ENCODE measurements at places on chromosomes 7 and 10.
A peak's percentile ranks its signal among the peaks of the same experiment; 100 is the strongest.

DNA sequence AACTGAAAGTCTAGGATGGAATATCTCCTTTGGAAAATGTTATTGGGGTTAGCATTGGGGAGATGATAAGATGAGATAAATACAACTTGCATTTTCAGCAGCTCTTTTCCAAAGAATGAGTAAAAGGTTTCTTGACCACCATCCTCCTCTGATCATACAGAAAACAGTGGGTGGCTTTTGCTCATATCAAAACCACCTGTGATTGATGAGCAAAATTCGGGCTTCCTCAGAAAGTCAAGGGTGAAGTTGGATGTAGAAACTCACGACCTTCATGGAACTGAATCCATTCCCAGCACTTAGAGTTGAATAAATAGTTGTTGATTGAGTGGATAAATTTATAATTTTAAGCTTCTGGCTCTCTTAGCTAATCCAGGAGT is 158.4 kb downstream of the DNAJB6 start:
- no peak for DNase-seq

DNA sequence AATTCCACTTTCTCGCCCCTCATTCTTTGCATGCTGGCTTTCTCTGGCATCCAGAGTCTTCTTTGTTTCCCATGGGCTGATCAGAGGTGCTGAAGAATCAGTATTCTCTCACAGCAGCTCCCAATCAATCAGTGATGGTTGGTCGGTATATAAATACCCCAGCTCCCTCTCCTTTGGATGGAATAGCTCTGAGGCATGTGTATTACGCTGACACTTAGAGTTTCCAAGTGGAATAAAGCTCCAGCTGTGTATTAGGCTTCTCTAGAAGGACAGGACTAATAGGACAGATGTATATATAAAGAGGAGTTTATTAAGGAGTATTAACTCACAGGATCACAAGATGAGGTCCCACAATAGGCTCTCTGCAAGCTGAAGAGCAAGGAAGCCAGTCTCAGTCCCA is 218.3 kb upstream of the GRB10 start:
- DNase-seq = peak; percentile 8

DNA sequence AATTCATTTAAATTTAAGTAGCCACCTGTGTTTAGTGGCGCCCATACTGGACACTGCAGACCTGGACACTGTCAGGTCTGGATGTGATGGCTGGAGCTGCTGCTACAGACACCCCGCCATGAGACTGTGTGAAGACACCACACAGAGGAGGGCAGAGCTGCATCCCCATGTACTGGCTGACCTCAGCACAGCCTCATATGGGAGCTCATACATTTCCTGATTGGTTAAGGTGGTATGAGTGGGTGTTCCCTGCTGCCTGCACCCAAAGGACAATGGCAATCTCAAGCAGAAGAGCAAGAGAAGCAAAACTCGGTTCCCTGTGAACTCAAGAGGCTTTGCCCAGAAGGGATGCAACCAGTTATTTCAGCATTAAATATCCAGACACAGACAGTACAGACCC is 60.0 kb downstream of the DLG5 start:
- no peak for DNase-seq

DNA sequence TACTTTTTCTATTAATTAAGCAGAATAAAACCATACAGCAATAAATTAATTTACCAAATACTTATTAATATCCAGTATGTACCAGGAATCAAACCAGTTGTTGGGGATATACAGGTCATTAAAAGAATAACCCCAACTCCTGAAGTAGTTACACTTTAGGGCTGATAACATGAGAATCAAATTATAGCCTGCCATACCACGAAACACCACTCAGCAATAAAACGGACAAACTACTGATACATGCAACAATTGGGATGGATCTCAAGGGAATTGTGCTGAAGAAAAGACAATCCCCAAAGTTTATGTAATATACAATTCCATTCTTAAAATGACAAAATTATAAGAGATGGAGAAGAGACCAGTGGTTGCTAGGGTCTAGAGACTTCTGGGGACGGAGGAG is 22.7 kb downstream of the MCMBP start:
- DNase-seq = no peak

- DNase-seq = no peak
Observed at GRCh38 chr7:2513702-2514101, 5.9 kb upstream of the LFNG start.
